ENCODE measurements at places on chromosomes 12 and 14. TPM values are rescaled to one million over a fixed set of nuclear protein-coding genes. Genes with fewer than 3 reads are reported as not detected.

The NEUROD4 gene
- total RNA-seq: 0.23 TPM

The SMOC1 gene
- 33.7 TPM for total RNA-seq

The RNASE7 gene
- total RNA-seq: not detected

The STX2 gene
- total RNA-seq: 27.7 TPM

The GUCY2C gene
- not detected for total RNA-seq

The C12orf42 gene
- total RNA-seq: 0.92 TPM

The KRT76 gene
- total RNA-seq: not detected

The SRP54 gene
- total RNA-seq: 75.7 TPM

The RBM19 gene
- 21.9 TPM for total RNA-seq

The REC8 gene
- total RNA-seq: 26.3 TPM

The TFCP2 gene
- total RNA-seq: 22.8 TPM

The NKX2-1 gene
- total RNA-seq: 21.5 TPM
